ENCODE measurements at places on chromosomes 16 and 17.

- DNase-seq = peak; percentile 60
Measured at GRCh38 chr16:27235055-27235937, 32.0 kb downstream of the KDM8 start.

GRCh38 chr16:12796498-12796897, 7.2 kb downstream of the CPPED1 start:
- DNase-seq = no peak

GRCh38 chr16:55605754-55606336, 39.4 kb downstream of the CAPNS2 start:
- DNase-seq = no peak

- DNase-seq = no peak
Measured at GRCh38 chr17:66476014-66476413, 173.6 kb downstream of the PRKCA start.

DNA sequence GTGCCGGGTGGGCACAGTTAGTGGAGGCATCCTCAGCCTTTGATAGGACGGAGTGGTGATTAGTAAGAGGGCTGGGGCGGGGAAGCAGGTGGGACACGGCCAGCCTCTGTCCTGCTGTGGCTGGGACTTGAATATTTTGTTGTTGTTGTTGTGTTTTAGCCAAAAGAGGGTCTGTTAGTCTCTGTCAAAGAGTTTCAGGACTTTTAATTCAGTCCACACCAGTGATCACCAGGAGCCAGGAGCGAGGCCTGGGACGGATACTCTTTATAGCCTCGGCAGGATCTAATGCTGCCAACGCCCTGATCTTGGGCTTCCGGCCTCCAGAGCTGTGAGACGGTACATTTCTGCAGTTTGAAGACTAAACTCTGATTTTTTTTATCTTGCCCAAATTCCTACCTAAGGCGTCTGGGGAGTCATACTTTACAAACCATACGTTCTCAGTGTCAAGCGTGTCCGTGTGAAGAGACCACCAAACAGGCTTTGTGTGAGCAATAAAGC, 2.9 kb upstream of the RNF213 start:
- no peak for DNase-seq
